ENCODE measurements at places on chromosomes 2 and 18.
A peak's percentile ranks its signal among the peaks of the same experiment; 100 is the strongest.

DNA sequence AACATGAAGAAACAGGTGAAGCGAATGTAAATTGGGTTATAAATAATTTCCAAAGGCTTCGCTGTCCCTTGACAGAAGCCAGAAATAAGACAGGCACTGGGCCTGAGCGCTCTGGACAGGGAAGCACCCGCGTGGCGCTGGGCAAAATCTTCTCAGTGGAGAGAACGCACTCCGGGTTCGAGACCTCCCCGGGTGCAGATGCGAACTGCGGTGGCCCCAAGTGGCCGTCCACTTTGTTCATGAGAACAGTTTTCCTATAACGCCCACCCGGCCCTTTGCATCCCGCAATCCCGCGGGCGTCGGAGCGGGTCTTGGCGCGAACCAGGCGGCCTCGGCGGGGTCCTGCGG lies 651 bp upstream of the DPYSL5 start:
- no peak for DNase-seq

DNA sequence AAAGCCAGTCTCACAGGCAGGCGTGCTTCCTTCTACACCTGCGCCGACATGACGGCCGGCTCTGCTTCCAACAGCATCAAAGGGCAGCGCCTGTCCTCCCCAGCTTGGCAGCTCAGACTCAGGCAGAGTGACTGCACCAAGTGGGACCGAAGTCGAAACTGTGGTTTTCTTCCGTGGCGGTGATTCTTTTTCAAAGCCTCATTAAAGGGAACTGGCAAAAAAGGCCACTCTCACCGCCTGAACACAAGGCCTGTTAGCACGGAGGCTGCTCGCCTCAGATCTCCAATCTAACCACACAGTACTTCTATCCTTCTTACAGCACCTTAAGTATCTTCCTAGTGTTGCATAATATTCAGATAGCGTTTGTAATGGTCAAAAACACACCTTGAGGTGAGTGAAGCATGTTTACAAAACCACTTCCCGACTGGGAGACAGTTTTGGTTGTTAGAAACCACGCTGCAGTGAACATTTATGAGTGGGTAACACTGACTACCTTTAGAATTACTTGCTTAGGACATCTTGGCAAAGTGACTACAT lies 236.4 kb downstream of the HDAC4 start:
- DNase-seq: no peak

GRCh38 chr18:76476665-76477561 lies 18.1 kb downstream of the ZNF516 start:
- DNase-seq: no peak

DNA sequence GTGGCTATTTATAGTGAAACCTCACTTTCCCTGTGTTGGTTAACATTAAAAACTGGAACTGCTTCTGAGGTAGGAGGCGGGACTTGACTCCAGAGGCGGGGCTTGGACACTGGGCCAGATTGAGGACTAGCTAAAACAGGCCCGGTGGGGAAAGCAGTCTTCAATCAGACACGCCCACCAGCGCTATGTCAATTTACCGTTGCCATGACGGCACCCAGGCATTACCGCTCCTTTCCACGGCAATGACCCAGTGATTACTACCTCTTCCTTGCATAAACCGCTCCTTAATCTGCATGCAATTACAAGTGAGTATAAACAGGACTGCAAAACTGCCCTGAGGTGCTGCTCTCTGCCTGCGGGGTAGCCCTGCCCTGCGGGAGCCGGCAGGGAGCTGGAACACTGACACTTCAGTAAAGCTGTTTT lies 35.3 kb downstream of the LRRFIP1 start:
- peak; percentile 87 for DNase-seq

GRCh38 chr2:239109041-239109927 lies 261.4 kb downstream of the TWIST2 start:
- no peak for DNase-seq

GRCh38 chr2:49306925-49307324 lies 152.6 kb upstream of the FSHR start:
- peak; percentile 22 for DNase-seq

GRCh38 chr2:70062270-70062669 lies 25.0 kb upstream of the PCBP1 start:
- no peak for DNase-seq

DNA sequence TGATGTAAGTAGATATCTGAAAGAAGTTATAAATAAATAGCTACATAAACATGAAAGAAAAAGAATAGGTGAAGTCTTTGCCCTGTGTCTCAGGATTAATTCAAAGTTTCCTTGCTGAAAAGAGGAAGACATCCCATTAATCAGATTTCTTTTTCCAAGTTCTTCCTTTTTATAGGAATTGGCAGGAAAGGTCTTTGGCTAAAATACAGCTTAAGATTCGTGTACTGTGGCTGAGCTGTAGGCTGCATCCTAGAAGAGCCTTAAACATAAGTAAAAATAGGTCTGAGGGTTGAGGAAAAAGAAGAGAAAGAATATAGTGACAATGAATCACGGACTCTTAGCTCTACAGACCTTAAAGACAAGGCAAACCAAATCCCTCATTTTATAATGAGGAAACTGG lies 579.9 kb downstream of the NRXN1 start:
- DNase-seq: no peak

GRCh38 chr2:51018145-51018544 lies 13.8 kb downstream of the NRXN1 start:
- DNase-seq: no peak

GRCh38 chr2:152505495-152505906 lies 170.5 kb downstream of the FMNL2 start:
- DNase-seq: no peak

DNA sequence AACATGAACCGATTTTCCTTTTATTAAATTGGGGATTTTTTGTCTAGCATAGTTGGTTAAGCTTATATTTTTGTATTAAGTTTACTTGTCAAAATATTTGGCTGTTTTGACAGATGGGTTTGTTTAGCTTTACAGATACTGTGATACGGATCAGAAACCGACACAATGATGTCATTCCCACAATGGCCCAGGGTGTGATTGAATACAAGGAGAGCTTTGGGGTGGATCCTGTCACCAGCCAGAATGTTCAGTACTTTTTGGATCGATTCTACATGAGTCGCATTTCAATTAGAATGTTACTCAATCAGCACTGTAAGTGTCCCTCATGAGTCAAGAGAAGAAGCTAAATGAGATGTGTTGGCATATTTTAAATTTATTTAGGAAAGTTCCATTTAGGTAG lies 8.5 kb downstream of the PDK1 start:
- DNase-seq: no peak

- DNase-seq: no peak
These were observed 5.0 kb downstream of the TFPI start for GRCh38 chr2:187549193-187549592.

GRCh38 chr18:48813833-48814489 lies 136.8 kb downstream of the SMAD7 start:
- no peak for DNase-seq

DNA sequence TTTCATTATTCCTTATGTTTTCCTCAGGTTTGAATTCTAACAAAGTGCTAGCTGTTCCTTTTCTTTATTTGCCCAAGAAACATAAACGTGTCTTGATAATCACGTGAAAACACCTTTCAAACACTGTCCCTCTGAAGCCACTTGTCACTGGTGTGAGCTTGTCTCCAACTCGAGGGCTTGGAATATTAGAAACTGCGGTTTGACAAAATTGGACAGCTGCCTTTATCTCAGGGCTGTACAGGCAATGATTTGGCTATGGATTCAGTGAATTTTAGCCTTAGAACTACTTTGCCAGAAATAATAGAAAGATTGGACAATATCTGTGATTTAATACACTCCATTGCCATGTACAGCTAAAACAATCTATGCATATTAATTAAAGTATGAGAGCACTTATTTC lies 763.0 kb upstream of the ACVR2A start:
- DNase-seq: no peak

DNA sequence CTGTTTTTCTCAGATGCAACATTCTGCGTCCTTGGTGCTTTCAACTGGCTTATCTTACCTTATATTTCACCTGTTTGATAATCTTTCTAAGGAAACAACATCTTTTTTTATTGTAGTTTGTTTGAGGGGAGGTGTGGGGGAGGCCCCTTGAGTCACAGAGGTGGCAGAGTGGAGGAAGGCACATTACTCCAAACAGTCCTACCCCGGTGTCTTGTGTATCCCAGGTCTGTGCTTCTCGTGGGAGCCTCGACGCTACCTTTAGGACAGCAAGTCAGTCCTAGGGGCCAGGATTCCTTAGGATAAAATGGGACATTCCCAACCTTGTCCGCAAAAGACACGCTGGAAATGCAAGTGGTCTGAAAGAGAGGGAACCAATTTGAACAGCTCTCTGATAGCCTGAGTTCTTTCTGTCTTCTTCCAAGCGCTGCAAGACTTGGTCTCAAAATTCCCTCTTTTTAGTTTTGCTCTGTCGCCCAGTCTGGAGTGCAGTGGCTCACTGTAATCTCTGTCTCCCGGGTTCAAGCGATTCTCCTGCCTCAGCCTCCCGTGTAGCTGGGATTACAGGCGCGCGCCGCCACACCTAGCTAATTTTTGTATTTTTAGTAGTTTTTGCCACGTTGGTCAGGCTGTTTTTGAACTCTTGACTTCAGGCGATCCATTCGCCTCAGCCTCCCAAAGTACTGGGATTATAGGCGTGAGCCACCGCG lies 4.0 kb downstream of the GATA6 start:
- no peak for DNase-seq

DNA sequence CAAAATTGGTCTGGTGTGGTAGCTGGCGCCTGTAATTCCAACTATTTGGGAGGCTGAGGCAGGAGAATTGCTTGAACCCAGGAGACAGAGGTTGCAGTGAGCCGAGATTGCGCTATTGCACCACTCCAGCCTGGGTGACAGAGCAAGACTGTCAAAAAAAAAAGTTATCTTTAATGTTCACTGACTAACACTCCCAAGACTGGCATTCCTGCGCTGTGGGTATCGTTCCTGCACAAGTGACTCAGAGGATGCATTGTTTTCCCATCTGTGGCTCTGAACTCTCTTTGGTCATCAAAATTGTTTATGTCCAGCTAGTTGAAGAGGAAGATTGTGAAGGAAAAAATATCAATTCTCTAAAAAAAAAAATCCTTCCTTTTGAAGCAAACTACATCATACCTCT lies 539.0 kb downstream of the SOX11 start:
- no peak for DNase-seq

GRCh38 chr18:46429130-46429529 lies 227.9 kb downstream of the LOXHD1 start:
- no peak for DNase-seq

GRCh38 chr18:24268784-24269550 lies 128.7 kb downstream of the OSBPL1A start:
- no peak for DNase-seq

DNA sequence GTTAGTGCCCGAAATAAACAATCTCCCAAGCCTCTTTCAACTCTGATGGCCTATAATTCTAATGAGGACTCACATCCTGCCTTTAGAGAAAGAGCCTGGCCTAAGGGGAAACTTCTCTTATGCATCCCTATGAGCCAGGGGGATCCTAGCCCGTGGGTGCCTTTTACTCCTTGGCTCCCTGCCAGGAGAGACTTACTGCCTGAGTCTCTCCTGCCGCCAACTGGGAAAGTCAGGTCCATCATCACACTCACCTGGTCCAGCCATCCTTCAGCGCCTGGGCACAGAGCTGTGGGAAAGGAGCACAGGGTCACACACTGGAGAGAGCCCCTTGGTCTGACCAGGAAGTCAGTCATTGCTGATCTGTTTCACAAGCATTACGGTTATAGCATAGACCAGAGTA lies 24.1 kb downstream of the ENOSF1 start:
- DNase-seq: no peak

DNA sequence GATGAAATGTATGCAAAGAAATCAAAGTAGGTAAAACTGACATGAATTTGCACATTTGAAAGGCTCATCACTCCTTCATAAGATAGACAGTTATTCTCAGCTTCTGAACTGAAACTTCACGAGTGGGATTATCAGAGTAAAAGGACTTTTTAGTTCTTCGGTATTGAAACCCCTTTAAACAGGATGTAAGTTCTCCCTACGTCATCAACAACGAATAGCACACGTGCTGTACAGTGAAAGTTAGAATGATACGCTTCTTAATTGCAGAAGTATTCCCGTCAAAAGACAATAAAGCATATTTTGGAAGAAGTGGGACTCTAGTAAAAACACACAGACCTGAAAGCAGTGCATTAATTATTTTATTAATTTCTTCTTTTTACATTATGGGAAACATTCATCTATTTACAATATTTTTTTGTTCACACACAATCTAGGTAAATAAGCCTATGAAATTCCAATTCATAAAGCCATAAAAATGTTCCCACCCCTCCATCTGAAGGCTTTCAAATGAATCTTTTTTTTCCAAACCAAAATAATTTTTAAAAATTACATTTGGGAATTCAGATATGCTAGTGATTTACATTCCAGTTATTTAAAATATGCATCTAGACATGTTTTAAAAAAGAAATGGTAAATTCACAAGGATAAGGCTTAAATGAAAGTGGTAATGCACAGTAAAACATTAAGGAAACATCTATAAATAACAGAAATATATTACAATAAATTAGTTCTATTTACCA lies 45.9 kb downstream of the TGIF1 start:
- DNase-seq: no peak

DNA sequence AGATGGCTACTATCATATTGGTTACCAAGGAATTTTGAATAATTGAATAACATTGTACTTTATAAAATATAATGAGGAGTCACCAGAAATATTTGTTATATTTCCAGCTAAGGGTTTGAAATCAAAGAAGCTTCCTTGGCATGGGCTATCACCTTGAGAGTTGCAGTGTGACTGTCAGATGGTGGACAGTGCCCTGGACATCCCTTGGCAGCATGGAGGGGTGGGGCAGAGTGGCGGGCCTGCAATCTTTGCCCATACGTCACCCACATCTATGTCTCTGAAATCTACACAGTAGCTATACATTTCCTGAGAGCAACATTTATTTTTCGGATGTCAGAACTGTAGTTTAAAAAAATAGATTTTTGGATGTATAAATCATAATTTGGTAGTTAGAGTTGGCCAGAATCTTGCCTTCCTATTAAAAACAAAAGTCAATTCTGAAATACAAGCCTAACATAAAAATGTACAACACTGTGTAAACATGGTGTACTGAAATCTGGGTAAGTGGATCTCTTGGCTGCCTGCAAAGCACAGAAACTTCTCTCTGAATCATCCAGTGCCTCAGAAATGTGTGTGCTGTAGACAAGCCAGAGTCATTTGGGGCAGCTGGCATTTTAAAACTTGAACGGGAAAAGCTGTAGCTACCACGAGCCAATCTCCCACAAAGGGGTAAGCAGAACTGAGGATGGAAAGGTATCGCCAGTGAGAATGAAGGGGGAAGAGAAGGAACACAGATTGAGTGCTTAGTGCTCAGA lies 124.2 kb upstream of the ARHGAP28 start:
- no peak for DNase-seq

All from retina (tissue), 1 donor.